ENCODE measurements at places on chromosomes 11 and 22. TPM values are rescaled to one million over a fixed set of nuclear protein-coding genes. Genes with fewer than 3 reads are reported as not detected.

The SLC37A4 gene
- total RNA-seq, result 14.0 TPM

The PTPRCAP gene
- not detected for total RNA-seq

The SORL1 gene
- total RNA-seq, result 4.5 TPM

The TUBA8 gene
- total RNA-seq, result 0.45 TPM

The CLDN5 gene
- not detected for total RNA-seq

The KCNJ1 gene
- not detected for total RNA-seq

The PDE3B gene
- 22.0 TPM for total RNA-seq

The KRTAP5-1 gene
- not detected for total RNA-seq

The MS4A14 gene
- total RNA-seq, result not detected

GRCh38 chr22:50633086-50633485 is 5.1 kb upstream of the ARSA start:
- no peak for DNase-seq

- no peak for DNase-seq
Observed at GRCh38 chr22:45164270-45165088, 754 bp downstream of the NUP50 start.

DNA sequence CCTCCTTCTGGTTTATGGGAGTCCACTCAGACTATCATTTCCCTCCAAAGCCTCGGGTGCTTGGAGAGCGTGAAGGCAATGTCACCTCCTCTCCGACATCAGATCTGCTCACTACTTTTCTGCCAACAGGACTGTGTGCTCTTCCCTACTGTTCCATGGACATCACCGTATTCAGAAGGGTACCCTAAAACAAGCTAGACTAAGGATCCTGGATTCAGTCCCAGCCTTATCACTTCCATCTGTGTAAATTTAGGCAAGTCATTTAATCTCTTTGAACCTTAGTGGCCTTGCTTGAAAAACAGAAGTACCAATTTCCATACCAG is 78.2 kb downstream of the KCNC1 start:
- DNase-seq, result no peak

DNA sequence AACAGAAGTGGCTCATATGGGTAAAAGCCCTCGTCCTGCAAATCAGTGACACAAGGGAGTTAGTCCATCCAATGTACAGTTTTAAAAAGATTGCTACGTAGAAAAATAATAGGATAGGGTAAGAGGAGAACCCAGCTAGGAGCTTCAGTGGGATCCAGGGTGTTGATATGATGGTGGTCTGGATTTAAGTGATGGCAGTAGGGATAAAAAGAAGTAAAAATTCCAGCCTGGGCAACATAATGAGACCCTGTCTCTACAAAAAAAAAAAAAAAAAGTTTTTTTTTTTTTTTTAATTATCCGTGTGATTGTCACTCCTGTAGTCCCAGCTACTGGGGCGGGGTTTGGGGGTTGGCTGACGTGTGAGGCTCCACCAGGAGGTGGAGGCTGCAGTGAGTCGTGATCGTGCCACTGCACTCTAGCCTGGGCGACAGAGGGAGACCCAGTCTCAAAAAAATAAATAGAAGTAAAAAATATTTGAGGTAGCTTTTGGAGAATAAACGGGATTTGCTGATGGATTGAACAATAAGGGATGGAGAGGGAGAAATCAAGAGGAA is 7.0 kb upstream of the L3MBTL2 start:
- no peak for DNase-seq

DNA sequence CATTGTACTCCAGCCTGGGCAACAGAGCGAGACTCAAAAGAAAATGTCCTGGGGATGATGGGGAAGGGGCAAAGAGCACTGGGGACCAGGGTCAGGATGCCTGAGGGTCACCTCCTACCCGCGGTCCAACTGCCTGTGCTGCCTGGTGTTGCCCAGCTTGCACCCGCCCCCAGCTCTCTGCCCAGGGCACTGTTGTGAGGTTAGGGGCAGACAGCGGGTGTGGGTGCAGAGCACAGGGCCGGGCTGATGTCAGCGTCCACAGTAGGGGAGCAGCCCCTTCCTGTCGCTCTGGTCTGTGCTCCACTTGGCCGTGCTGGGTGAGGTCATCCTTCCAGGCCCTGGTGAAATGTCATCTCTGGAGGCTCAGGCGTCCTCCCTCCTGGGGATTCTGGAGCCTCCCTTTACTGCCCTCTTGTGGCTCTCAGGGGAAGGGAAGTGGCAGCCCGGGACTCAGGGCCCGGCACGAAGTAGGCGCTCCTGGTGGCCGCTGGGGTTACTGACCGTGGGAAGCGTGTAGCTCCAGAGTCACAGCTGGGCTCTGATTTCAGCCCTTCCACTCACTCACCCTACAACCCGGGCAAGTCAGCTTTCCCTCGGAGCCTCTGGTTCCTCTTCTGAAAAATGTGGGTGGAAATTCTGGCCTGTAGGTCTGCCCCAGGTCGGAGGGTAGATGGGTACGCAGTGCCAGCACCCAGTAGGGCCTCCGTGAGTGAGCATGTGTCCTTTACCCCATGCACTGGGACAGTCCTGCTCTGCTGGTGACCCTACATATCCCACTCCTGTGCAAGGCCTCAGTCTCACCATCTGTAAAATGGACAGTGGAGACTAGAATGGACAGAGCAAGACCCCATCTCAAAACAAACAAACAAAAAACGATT is 17.3 kb upstream of the PRR5 start:
- DNase-seq, result peak; percentile 93

- DNase-seq, result no peak
Observed at GRCh38 chr11:15569305-15570025, 454.7 kb downstream of the INSC start.

DNA sequence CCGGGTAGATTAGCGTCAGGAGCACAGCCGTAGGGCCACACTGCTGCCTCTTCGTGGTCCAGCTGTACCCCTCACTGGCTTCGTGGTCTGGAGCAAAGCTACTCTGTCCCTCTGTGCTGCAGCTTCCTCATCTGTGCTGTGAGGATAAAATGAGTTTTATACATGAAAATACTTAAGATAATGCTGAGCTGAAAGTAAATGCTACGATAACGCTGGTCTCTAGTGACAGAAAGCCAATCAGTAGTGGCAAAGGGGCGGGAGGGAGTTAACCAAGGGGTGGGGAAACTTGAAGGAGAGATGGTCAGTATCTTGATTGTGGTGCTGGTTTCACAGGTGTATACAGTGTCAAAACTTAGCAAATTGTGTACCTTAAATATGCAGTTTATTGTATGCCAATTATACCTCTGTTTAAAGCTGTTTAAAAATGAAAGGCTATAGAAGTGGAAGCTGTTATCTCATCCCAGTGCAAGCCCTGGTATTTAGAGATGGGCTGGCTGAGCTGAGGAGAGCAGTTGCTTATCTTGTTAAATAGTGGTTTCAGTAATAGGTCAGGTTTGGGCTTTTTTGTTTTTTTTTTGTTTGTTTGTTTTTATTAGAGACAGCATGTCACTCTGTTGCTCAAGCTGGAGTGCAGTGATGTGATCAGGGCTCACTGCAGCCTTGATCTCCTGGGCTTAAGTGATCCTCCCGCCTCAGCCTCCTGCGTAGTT is 36.7 kb downstream of the ACO2 start:
- no peak for DNase-seq

DNA sequence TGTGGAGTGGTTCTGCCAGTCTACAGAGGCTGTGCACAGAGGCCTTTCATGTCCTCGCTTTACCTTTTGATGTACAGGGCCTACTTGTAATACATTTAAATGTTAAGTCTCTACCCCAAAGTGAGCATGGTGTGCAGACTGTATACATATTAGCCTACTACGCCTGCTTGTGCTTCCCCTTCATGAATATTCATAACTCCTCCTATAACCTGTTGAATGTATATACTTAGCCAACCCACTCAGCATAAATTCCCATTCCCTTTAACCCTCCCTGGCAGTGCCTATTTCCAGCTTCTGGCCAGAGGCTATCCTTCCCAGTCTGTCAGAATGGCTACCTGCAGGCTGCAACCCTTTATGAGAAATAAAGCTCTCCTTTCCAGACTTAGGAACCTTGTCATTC is 116.1 kb downstream of the WNT11 start:
- no peak for DNase-seq

- DNase-seq, result no peak
Observed at GRCh38 chr11:131609337-131609736, 238.9 kb downstream of the NTM start.

- DNase-seq, result no peak
Observed at GRCh38 chr22:30867746-30868662, 100.6 kb downstream of the MORC2 start.

DNA sequence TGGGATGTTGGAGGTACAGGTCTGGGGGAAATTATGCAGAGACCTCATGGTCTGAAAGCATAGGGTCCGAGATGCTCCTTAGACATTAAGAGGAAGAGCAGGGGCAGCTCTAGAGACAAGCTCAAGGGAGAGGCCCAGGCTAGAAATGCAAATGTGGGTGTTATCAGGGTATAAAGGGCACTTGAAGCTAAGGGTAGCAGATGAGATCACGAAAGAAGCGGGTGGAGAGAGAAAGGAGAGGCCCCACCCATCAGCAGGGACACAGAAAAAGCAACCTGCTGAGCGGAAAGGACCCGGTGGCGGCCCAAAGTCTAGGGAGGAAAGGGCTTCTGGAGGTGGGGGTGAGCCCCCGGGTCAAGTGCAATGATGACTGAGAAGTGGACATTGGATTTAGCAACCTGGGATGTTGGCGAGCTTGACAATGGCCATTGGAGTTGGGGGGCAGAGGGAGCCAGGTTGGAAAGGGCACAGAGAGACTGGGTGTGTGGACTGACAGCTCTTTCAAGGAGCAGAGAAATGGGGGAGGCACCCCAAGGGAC is 8.9 kb downstream of the TMPRSS6 start:
- no peak for DNase-seq

All from NCI-H460 (cell line).